ENCODE measurements at places on chromosomes 6 and 20. TPM values are rescaled to one million over a fixed set of nuclear protein-coding genes. Genes with fewer than 3 reads are reported as not detected.

DNA sequence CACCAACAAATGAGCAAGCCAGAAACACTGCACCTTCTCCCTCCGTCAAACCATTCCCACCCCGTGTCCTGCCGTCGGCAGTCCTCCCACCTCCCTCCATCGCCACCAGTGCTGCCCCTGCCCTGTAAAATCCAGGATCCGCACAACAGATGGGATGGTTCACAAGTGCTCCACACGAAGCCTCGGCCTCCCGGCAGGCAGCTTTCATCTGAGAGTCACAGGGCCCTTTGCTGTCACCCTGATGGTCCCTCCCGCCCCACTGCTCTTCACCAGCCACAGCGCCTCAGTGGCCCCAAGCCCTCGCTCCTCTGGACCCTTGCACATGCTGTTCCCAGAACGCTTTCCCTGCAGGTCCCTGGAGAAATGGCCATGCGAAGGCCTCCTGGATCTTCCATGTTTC is 12.1 kb downstream of the SLC4A11 start:
- no peaks in the 10 kb centered on the region for H3K36me3 ChIP-seq
- no peak overlapping the region for H3K4me3 ChIP-seq
- DNase-seq: no peak
- H3K27me3 ChIP-seq: no peaks in the 10 kb centered on the region
- no peak overlapping the region for H3K27ac ChIP-seq

- H3K27ac ChIP-seq: no peak overlapping the region
- H3K4me3 ChIP-seq: no peak overlapping the region
- no peaks in the 10 kb centered on the region for H3K36me3 ChIP-seq
- no peak for DNase-seq
- H3K4me1 ChIP-seq: peaks cover 7% of the 10 kb centered on the region
Measured at GRCh38 chr6:36383606-36384005, 3.9 kb downstream of the ETV7 start.

PLA2G7 gene
- total RNA-seq: not detected

CGA gene
- total RNA-seq: 6.3 TPM

DNA sequence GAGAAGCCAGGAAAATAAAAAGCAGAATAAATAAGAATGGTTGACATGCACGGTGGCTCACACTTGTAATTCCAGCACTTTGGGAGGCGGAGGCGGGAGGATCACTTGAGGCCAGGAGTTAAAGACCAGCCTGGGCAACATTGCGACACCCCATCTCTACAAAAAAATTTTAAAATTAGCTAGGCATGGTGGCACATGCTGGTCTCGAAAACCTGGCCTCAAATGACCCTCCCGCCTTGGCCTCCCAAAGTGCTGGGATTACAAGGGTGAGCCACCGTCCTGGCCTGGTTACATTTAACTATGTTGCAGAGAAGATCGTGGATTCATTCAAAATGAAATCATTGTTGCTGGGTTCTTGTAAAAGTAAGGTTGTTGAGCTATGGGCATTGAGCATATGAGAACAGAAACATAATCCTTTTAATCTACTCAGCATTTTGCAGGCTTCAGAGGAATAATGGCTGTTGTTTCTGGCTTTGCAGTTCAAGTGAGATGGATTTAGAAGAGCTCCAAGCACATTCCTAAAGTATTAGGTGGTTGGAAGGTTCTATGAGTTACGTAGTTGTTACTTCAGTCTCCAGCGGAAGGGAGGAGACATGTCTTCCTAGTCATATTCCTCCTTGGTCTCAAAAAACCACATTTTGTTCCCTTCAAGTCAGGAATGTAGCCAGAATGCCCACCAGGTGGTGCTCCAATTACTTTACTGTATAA is 45.6 kb upstream of the RAB23 start:
- H3K36me3 ChIP-seq: no peaks in the 10 kb centered on the region
- H3K27me3 ChIP-seq: no peaks in the 10 kb centered on the region
- peak; percentile 98 for DNase-seq
- peak overlapping the region; percentile 81 for H3K27ac ChIP-seq

- H3K27ac ChIP-seq: no peak overlapping the region
- H3K4me3 ChIP-seq: no peak overlapping the region
- H3K4me1 ChIP-seq: 0 out of 2 replicates have a peak, but pooled peaks cover 4% of the 10 kb centered on the region
- H3K27me3 ChIP-seq: peaks cover 9% of the 10 kb centered on the region
- no peaks in the 10 kb centered on the region for H3K36me3 ChIP-seq
Measured at GRCh38 chr20:58138395-58138794, 90.1 kb downstream of the ANKRD60 start.

DNA sequence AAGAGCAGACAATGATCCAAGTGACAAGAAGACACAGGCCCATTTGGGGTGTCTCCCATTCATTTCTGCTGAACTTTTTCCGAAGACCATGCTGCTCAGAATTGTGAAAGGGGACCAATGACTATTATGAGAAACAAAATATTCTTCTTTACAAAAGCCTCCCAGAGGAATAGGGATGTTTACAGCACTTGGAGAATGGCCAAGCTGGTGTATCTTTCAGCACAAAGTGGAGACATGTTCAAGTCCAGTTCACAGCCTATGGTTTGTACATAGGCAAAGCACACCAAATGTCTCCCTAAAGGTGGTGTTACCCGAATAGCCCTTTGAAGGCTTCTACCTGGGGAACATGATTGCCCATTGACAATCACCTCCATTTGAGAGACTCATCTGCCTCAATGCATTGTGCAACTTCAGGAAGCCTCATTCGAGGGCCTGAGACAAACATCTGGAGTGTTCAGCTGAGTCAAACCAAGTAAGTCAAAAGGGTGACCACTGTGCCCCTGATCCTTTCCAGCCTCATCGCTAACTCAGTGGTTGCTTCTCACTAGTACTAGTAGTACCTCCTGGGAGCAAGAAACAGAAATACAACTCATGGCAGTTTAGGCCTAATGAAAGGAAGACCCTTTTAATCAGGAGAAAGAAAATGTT is 451.0 kb upstream of the MARCKS start:
- no peak overlapping the region for H3K4me3 ChIP-seq
- DNase-seq: peak; percentile 26
- no peaks in the 10 kb centered on the region for H3K27me3 ChIP-seq
- H3K36me3 ChIP-seq: no peaks in the 10 kb centered on the region
- no peak overlapping the region for H3K27ac ChIP-seq

- H3K27me3 ChIP-seq: no peaks in the 10 kb centered on the region
- 0 out of 2 replicates have a peak, but pooled peaks cover 3% of the 10 kb centered on the region for H3K4me1 ChIP-seq
- H3K27ac ChIP-seq: no peak overlapping the region
- H3K4me3 ChIP-seq: no peak overlapping the region
- DNase-seq: peak; percentile 2
Measured at GRCh38 chr20:60035-60918, 27.2 kb upstream of the DEFB125 start.

- no peak overlapping the region for H3K4me3 ChIP-seq
- H3K27me3 ChIP-seq: no peaks in the 10 kb centered on the region
- no peak overlapping the region for H3K27ac ChIP-seq
Measured at GRCh38 chr20:64057628-64058498, 5.1 kb upstream of the TCEA2 start.

- no peaks in the 10 kb centered on the region for H3K27me3 ChIP-seq
- no peak overlapping the region for H3K4me3 ChIP-seq
- no peak overlapping the region for H3K27ac ChIP-seq
- DNase-seq: no peak
Measured at GRCh38 chr6:156752666-156753301, 24.4 kb upstream of the ARID1B start.

MUCL3 gene
- total RNA-seq: not detected

DNA sequence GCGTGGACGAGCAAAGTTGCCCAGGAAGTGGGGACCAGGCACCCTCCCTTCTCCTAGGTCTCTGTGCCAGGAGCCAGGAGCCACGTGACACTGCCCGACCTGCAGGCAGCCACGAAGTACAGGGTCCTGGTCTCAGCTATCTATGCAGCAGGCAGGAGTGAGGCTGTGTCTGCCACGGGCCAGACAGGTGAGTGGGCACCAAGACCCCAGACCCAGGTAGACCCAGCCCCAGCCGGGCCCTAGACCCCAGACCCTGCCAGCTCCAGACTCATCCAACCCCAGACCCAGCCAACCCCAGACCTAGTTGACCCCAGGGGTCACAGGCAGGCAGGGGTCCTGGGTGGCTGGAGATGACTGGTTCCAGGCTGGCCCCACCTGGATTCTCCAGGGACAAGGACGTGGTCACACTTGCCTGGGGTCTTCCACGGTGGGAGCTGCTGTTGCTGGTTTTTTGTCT is 21.1 kb downstream of the COL20A1 start:
- H3K4me1 ChIP-seq: no peaks in the 10 kb centered on the region
- H3K27me3 ChIP-seq: no peaks in the 10 kb centered on the region
- no peaks in the 10 kb centered on the region for H3K36me3 ChIP-seq
- no peak overlapping the region for H3K4me3 ChIP-seq
- no peak overlapping the region for H3K27ac ChIP-seq

DNA sequence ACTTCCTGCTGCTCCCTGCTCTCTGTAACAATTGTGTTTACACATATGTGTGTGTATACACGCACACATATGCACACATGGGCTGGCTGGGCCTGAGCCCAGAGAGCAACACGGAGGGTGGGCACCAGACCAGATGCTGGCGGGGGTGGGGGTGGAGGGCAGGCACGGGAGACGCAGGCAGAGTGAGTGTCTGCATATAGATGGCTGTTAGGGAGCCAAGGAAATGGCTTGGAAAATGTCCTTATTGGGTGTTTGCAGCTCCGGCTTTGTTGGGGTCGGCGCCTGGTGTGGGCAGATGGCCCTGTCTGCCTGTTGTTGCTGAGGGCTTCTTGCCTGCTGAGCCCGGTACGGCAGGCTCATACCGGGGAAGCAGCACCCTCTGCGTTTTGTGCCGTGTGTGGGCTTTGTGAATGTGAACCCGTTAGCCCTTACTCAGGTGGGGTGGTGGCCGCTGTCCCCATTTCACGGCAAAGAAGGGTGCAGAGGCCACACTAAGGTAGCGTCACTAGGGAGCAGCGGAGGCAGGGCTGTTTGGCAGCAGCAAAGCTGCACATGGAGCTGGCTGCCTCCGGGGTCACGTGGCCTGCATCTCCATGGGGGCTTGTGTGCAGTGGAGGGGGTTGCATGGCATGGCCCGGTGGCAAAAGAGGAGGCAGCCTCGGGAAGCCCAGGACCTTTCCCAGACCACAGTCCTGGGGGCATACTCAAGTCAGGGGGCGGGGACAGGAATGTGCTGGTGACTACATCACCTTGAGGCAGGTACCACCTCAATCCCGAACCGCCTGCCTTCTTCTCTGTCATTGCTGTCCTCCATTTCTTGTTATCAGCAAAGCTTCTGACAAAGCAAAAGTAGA is 47.4 kb upstream of the SRF start:
- H3K27me3 ChIP-seq: no peaks in the 10 kb centered on the region
- peak; percentile 34 for DNase-seq
- H3K4me1 ChIP-seq: peaks cover 75% of the 10 kb centered on the region
- peak overlapping the region; percentile 100 for H3K27ac ChIP-seq
- H3K36me3 ChIP-seq: no peaks in the 10 kb centered on the region

All from GM23248 (cell line).